ENCODE measurements at places on chromosomes 5 and 9. TPM values are rescaled to one million over a fixed set of nuclear protein-coding genes. Genes with fewer than 3 reads are reported as not detected.

- no peaks in the 10 kb centered on the region for H3K27me3 ChIP-seq
- H3K27ac ChIP-seq: no peak overlapping the region
- DNase-seq: no peak
- H3K4me1 ChIP-seq: no peaks in the 10 kb centered on the region
- H3K36me3 ChIP-seq: no peaks in the 10 kb centered on the region
Measured at GRCh38 chr5:141711687-141712086, 29.7 kb upstream of the ARAP3 start.

- no peaks in the 10 kb centered on the region for H3K36me3 ChIP-seq
- H3K27ac ChIP-seq: no peak overlapping the region
- no peaks in the 10 kb centered on the region for H3K4me1 ChIP-seq
- no peak for DNase-seq
- H3K27me3 ChIP-seq: no peaks in the 10 kb centered on the region
- H3K4me3 ChIP-seq: no peak overlapping the region
Measured at GRCh38 chr5:19240170-19240569, 747.8 kb downstream of the CDH18 start.

GRCh38 chr5:163106098-163106497 is 331.3 kb upstream of the CCNG1 start:
- DNase-seq: no peak
- H3K36me3 ChIP-seq: no peaks in the 10 kb centered on the region
- no peak overlapping the region for H3K4me3 ChIP-seq

- no peak overlapping the region for H3K27ac ChIP-seq
- H3K4me3 ChIP-seq: no peak overlapping the region
- H3K27me3 ChIP-seq: no peaks in the 10 kb centered on the region
Measured at GRCh38 chr5:31614151-31615020, 24.5 kb upstream of the PDZD2 start.

- no peaks in the 10 kb centered on the region for H3K27me3 ChIP-seq
- H3K27ac ChIP-seq: no peak within 1 kb of the TSS
- peak within 1 kb of the TSS; percentile 11 for H3K4me3 ChIP-seq
- no peak for DNase-seq
Measured at GRCh38 chr9:27108981-27109541, at the start of gene TEK. TSS of gene TEK (plus strand) at chr9:27109225. CDS start at chr9:27109591, 366 bp downstream.

GRCh38 chr5:74352256-74352655 is 288.3 kb downstream of the ENC1 start:
- H3K4me1 ChIP-seq: no peaks in the 10 kb centered on the region
- no peak overlapping the region for H3K4me3 ChIP-seq
- H3K27ac ChIP-seq: no peak overlapping the region
- no peaks in the 10 kb centered on the region for H3K36me3 ChIP-seq
- H3K27me3 ChIP-seq: no peaks in the 10 kb centered on the region
- DNase-seq: no peak

PPP1R26 gene
- 17.6 TPM for total RNA-seq

DNA sequence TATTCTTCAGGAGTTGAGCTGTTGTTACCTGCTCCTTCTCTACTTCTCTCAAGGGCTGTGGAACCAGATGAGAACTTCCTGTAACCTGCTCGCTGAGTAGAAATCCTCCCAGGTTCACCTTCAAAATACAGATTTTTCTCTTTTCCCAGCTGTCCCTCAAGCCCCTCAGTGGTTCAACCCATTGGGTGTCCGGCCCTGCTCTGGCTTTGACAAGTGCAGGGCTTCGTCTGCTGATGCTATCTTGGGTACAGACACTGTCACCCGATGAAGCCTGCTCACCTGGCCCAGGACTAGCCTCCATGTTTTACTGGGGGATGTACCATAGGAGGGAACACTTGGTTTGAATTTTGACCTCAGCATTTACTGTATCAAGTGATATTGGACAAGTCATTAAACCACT is 490.4 kb downstream of the IRX1 start:
- no peaks in the 10 kb centered on the region for H3K4me1 ChIP-seq
- H3K27me3 ChIP-seq: no peaks in the 10 kb centered on the region
- DNase-seq: no peak

ANKRD18B gene
- not detected for total RNA-seq

IGIP gene
- total RNA-seq: 25.9 TPM

OR1N1 gene
- not detected for total RNA-seq

DNA sequence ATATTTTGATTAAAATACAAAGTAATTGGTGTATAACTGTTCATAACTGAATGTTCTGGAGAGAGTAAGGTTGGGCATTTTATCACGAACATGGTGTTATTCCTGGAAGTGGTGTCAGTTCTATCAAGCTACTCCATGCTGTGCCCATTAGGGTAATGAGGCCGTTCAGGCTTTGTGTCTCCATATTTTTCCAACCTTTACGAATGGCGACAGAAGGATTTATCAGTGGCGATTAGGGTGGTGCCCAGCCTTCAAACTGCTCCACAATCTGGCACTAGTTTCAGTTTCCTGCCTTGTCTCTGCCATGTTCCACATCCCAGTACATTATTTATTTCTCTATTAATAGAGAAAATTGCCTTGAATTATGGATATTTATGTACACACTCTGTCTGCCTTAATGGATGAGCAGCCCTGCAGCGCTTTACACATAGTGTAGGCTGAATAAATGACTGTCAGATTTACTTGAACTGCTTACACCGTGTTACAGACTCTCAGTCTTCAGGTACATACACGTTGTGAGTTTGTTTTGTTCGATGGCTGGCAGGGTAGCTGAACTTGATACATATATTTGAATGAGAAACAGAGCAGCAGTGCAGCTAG is 23.9 kb upstream of the TMC1 start:
- no peaks in the 10 kb centered on the region for H3K27me3 ChIP-seq
- no peak for DNase-seq
- no peak overlapping the region for H3K27ac ChIP-seq

DNA sequence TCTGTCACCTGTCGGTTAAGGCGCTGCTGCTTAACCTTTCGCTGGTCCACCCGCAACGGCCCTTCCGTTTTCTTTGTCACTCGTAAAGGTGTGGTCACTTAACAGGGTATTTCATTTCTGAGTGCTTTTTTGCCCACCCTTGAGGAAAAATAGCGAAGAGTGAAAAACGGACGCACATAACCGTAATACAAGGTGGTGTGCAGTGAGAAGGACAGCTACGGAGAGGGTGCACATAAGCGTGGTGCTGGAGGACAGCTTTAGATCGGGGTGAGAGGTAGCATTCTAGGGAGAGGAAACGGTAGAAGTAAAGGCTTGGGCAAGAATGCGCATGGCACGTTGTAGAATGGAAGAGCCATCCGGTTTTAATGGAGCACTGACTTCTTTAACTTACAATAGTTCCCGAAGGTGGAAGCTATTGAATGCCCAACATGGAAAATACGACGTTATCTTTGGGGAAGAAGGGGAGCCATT is 761 bp downstream of the CCT5 start:
- peak overlapping the region; percentile 93 for H3K4me3 ChIP-seq
- H3K36me3 ChIP-seq: peaks cover 2% of the 10 kb centered on the region

- no peaks in the 10 kb centered on the region for H3K4me1 ChIP-seq
- DNase-seq: no peak
- H3K27ac ChIP-seq: no peak overlapping the region
Measured at GRCh38 chr9:6045364-6045763, 29.9 kb upstream of the RANBP6 start.

GRCh38 chr9:78971540-78971939 is 600.2 kb upstream of the TLE4 start:
- no peak overlapping the region for H3K27ac ChIP-seq
- no peaks in the 10 kb centered on the region for H3K36me3 ChIP-seq
- no peak overlapping the region for H3K4me3 ChIP-seq
- H3K4me1 ChIP-seq: no peaks in the 10 kb centered on the region
- H3K27me3 ChIP-seq: no peaks in the 10 kb centered on the region

DNA sequence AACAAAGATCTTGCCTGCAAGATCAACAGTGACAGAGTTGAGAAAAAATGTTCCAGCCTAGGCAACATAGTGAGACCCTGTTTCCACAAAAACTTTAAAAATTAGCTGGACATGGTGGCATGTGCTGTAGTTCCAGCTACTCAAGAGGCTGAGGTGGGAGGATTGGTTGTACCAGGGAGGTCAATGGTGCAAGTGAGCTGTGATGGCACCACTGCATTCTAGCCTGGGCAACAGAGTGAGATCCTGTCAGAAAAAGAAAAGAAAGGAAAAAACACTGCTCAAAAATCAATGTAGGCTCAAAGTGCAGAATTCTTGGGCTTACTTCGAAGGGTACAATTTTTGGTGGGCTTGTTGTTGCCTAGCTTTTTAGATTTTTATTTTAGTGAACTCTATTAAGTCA is 145.4 kb downstream of the PLPPR1 start:
- no peaks in the 10 kb centered on the region for H3K4me1 ChIP-seq
- DNase-seq: no peak
- H3K4me3 ChIP-seq: no peak overlapping the region
- no peak overlapping the region for H3K27ac ChIP-seq
- H3K36me3 ChIP-seq: no peaks in the 10 kb centered on the region

FOXD4L6 gene
- total RNA-seq: not detected

C9 gene
- not detected for total RNA-seq

GRCh38 chr9:37639109-37639762 is 11.5 kb upstream of the FRMPD1 start:
- H3K27ac ChIP-seq: no peak overlapping the region
- H3K36me3 ChIP-seq: no peaks in the 10 kb centered on the region
- no peaks in the 10 kb centered on the region for H3K27me3 ChIP-seq
- H3K4me3 ChIP-seq: no peak overlapping the region
- H3K4me1 ChIP-seq: no peaks in the 10 kb centered on the region
- no peak for DNase-seq

DNA sequence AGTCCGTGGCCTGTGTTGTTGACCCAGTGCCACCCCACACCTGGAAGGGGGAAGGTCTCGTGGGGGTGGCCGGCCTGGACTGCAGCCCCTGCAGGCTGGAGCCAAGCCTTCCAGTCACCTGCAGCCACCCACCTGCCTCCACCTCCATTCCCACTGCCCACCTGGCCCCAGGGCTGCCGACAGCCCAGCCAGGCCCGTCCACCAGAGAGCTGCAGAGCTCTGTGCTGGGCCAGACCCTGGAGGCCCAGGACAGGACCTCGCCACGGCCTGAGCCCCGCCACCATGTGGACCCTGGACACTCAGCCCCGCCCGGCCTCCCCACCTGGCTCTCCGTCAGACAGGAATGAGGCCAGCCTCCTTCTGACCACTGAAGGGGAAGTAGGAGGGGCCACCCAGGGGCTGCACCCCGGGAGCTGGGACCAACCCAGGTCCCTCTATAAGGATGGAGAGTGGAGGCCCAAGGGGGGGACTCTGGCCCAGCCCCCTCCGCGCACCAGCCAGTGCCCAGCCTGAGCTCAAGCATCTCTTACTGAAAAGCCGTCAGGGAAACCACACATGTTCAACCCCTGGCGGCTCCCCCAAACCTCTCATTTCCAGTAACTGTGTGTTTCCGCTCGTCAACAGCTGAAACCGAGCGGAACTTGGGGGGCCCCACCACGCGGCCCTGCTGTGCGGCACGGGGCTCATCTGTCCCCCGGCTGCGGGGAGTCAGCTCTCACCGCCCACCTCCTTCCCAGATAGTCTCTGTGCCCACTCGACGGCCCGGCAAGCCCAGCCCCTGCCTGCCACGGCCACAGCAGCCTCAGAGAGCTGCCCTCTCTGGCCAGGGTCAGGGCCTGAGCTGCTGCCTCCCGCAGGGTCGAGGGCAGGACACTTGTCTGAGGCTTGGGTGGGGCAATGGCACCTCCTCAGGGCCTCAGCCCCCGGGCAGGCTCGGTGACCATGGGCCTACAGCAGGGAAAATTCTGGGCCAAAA is 12.8 kb downstream of the NOTCH1 start:
- peaks cover 30% of the 10 kb centered on the region for H3K4me1 ChIP-seq
- no peak for DNase-seq
- no peaks in the 10 kb centered on the region for H3K27me3 ChIP-seq
- peak overlapping the region; percentile 10 for H3K4me3 ChIP-seq
- peaks cover 11% of the 10 kb centered on the region for H3K36me3 ChIP-seq
- no peak overlapping the region for H3K27ac ChIP-seq

PCDHGA2 gene
- total RNA-seq: 13.8 TPM

DNA sequence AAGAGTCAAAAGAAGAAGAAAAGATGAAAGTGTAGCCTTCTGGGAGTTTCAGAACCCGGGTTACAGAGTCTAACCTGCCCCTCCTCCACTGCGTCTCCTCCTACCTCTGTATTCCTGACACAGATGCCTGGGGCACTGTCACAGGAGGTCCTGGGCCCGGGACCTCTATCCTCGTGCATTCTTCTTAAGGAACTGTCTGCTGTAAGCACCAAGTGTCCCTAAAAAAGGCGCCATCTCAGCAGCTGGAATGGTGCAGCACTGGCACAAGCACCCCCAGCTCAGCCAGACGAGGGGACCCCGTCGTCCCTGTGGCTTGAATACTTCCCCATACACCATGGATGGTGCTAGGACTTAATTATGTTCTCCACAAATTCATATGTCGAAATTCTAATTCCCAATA is 35.8 kb upstream of the MVB12B start:
- H3K27me3 ChIP-seq: no peaks in the 10 kb centered on the region
- DNase-seq: no peak
- H3K27ac ChIP-seq: no peak overlapping the region
- no peaks in the 10 kb centered on the region for H3K36me3 ChIP-seq

DBH gene
- not detected for total RNA-seq

DNA sequence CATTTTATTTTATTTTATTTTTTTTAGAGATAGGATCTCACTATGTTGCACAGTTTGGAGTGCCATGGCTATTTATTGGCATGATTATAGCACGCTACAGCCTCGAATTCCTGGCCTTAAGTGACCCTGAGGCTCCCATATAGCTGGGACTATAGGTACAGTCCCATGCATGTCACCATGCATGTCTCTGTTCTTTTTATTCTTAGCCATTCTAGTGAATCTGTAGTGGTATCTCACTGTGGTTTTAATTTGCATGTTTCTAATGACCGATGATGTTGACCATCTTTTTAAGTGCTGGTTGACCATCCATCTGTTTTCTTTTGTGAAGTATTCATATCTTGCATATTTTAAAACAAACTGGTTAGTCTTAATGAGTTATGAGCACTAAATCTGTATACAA is 76.1 kb downstream of the SLC44A1 start:
- no peaks in the 10 kb centered on the region for H3K27me3 ChIP-seq
- H3K27ac ChIP-seq: no peak overlapping the region
- H3K4me3 ChIP-seq: no peak overlapping the region
- DNase-seq: no peak

DNA sequence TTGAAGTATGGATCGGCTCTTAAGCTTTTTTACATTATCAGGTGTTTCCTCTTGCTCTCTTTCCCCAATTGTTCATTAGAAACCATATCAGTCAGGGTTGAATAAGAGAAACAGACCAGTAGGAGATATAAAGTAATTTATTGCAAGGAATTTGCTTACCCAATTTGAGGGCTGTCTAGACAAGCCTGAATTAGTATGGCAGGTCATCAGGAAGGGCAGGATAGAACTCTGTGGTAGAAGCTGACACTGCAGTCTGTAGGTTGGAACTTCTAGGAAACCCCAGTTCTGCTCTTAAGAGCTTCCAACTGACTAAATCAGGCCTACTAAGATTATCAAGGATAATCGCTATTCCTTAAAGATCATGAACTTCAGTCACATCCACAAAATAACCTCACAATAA is 24.3 kb downstream of the ISOC1 start:
- no peak for DNase-seq
- no peaks in the 10 kb centered on the region for H3K4me1 ChIP-seq
- no peak overlapping the region for H3K27ac ChIP-seq
- no peaks in the 10 kb centered on the region for H3K27me3 ChIP-seq
- H3K36me3 ChIP-seq: no peaks in the 10 kb centered on the region
- no peak overlapping the region for H3K4me3 ChIP-seq

OBP2B gene
- not detected for total RNA-seq
